Urinary bladder (tissue), 4 donors: ENCODE measurements at places on chromosomes 5 and 9.

DNA sequence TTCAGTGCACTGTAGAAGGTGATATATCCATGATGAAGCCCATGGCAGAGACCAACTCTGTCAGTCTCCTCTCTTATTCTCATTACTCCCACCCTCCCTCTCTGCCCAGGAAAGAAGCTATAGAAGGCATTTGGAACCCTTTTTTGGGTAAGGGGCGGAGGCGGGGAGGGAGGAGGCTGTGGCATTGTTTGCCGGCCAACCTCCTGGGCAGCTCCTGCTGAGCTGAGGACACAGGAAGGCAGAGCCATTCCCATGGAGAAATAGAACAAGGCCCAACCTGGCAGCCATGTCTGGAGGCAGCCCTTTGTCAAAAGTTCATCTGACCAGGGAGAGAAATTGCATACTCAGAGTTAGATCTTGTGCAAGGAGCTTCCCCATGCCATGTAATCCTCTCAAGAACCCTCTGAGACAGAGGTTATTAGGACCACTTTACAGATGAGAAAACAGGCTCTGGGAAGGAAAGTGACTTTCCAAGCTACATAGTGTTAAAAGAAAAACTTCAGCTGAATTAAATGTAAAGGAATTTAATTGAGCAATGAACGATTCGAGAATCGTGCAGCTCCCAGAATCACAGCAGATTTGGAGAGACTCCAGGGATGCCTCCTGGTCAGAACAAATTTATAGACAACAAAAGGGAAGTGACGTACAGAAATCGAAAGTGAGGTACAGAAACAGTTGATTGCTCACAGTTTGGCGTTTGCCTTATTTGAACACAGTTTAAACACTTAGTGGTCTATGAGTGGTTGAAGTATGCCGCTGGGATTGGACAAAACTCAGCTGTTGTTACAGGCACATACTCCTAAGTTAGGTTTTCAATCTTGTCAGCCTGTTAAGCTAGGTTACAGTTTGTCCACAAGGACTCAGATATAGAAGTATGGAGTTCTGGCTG lies 158.6 kb downstream of the MELK start:
- no peak for DNase-seq

- DNase-seq: no peak
Measured at GRCh38 chr9:29802454-29802853, 2229.2 kb upstream of the C9orf72 start.

- no peak for DNase-seq
Measured at GRCh38 chr5:134132372-134133187, 18.1 kb downstream of the TCF7 start.

- DNase-seq: no peak
Measured at GRCh38 chr5:9820691-9821449, 190.7 kb upstream of the TAS2R1 start.

GRCh38 chr9:2132484-2133082 lies 117.4 kb downstream of the SMARCA2 start:
- DNase-seq: no peak

GRCh38 chr5:113224605-113225065 lies 210.2 kb downstream of the TSSK1B start:
- DNase-seq: no peak

- DNase-seq: no peak
Measured at GRCh38 chr9:81631218-81631745, 58.1 kb downstream of the TLE1 start.

- no peak for DNase-seq
Measured at GRCh38 chr5:131386124-131386523, 122.3 kb downstream of the CDC42SE2 start.

- no peak for DNase-seq
Measured at GRCh38 chr5:58322453-58322852, 137.4 kb downstream of the PLK2 start.

DNA sequence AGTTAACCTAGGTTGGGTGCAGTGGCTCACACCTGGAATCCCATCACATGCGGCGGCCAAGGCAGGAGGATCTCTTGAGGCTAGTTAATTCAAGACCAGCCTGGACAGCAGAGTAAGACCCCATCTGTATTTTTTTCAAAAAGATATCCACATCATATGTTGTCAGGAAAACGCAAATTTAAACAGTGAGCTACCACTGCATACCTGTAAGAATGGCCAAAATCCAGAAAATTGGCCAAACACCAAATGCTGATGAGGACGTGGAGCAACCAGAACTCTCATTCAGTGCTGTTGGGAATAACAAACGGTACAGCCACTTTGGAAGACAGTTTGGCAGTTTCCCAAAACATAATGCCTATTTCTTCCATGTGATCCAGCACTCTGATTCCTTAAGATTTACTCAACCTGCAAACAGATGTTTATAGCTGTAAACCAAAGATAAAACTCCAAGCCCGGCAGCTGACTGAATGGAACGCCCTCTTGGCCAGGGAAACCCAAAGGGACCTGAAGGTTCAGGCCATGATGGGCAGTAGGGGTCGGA lies 12.4 kb downstream of the CEL start:
- no peak for DNase-seq
